Panc1 (cell line): ENCODE measurements at places on chromosomes 4 and X. TPM values are rescaled to one million over a fixed set of nuclear protein-coding genes. Genes with fewer than 3 reads are reported as not detected.

DNA sequence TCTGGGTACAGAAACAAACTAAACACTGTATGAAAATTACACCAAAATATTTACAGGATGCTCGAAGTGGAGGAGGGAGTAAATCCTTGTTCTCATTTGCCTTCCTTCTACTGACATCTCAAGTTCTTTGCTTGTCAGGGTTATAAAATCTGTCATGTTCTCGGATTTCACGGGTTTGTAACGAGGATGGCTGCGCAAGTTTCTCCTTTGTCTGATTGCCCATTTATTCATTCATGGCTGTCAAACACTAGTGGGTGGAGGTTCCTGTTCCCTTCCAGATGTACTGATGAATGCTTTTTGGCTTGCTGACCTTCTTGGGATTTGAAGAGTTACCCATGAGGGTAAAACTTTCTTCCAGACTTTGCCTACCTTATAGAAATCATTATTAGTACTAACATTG is 206.9 kb downstream of the SPCS3 start:
- H3K4me1 ChIP-seq: no peaks in the 10 kb centered on the region
- no peaks in the 10 kb centered on the region for H3K36me3 ChIP-seq
- no peak overlapping the region for H3K27ac ChIP-seq

GRCh38 chrX:97400492-97400891 is 516.8 kb downstream of the RPA4 start:
- H3K4me3 ChIP-seq: no peak overlapping the region
- H3K27ac ChIP-seq: no peak overlapping the region
- no peak for DNase-seq
- no peaks in the 10 kb centered on the region for H3K4me1 ChIP-seq
- H3K27me3 ChIP-seq: no peaks in the 10 kb centered on the region
- H3K36me3 ChIP-seq: no peaks in the 10 kb centered on the region

ANKRD17 gene
- 38.5 TPM for total RNA-seq

GAGE1 gene
- total RNA-seq: not detected

- H3K27me3 ChIP-seq: no peaks in the 10 kb centered on the region
- no peak for DNase-seq
- no peaks in the 10 kb centered on the region for H3K36me3 ChIP-seq
- H3K27ac ChIP-seq: no peak overlapping the region; the same call in 1 of the 2 replicates
- peaks cover 1% of the 10 kb centered on the region; the same call in 1 of the 2 replicates for H3K4me1 ChIP-seq
Observed at GRCh38 chr4:122764821-122765215, 32.3 kb downstream of the BBS12 start.

DNA sequence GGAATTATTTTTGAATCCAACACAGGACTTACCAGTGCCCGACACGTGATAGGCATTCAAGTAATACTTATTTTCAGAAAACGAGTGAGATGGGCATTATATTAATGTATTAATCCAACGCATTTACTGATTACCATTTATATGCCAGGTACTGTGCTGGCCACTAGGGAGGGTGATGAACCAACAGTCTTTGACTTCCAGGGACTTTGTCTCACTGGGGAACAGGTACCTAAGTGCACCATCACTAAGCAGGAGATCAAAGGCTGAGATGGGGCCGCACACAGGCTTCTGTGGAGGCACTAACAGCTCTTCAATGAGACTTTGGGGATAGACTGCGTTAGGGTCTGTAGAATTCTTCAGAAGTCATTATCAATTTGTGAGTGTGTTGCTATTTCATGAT is 5.7 kb upstream of the TADA2B start:
- no peak for DNase-seq
- no peaks in the 10 kb centered on the region for H3K36me3 ChIP-seq
- H3K27ac ChIP-seq: no peak overlapping the region

DNA sequence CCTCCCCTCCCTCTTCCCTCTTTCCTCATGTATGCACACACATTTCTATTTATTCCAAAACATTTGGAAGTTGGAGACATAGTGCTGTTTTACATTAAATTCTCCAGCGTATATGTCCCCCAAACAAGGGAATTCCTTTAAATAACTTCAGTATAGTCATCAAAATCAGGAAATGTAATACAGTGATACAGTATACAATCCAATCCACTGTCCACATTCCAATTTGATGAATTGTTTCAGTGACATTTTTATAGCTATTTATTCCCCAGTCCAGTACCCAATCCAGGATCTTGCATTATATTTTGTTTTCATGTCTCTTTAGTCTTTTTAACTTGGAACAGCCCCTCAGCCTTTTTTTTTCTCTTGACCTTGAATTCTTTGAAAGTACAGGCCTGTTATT is 233.0 kb downstream of the DKK2 start:
- DNase-seq: no peak
- H3K27me3 ChIP-seq: no peaks in the 10 kb centered on the region
- H3K4me3 ChIP-seq: no peak overlapping the region
- H3K27ac ChIP-seq: no peak overlapping the region
- H3K36me3 ChIP-seq: no peaks in the 10 kb centered on the region

AADAT gene
- total RNA-seq: 2.8 TPM

CXCL5 gene
- total RNA-seq: 0.10 TPM

- no peaks in the 10 kb centered on the region for H3K4me1 ChIP-seq
- no peak overlapping the region for H3K27ac ChIP-seq
- H3K4me3 ChIP-seq: no peak overlapping the region
- DNase-seq: no peak
- no peaks in the 10 kb centered on the region for H3K36me3 ChIP-seq
Observed at GRCh38 chr4:147844781-147845180, 112.9 kb downstream of the ARHGAP10 start.

GRCh38 chrX:130878350-130879341 is 24.4 kb downstream of the ENOX2 start:
- no peak for DNase-seq
- H3K4me1 ChIP-seq: no peaks in the 10 kb centered on the region
- H3K36me3 ChIP-seq: no peaks in the 10 kb centered on the region

- H3K27ac ChIP-seq: no peak overlapping the region
- H3K4me3 ChIP-seq: no peak overlapping the region
- no peaks in the 10 kb centered on the region for H3K36me3 ChIP-seq
Observed at GRCh38 chr4:138633580-138633904, 382.0 kb upstream of the NOCT start.

GRCh38 chr4:79502081-79502480 is 94.1 kb upstream of the GK2 start:
- no peak overlapping the region for H3K27ac ChIP-seq
- no peak overlapping the region for H3K4me3 ChIP-seq
- DNase-seq: no peak

GRCh38 chr4:108213723-108214122 is 45.0 kb upstream of the LEF1 start:
- no peak for DNase-seq
- no peaks in the 10 kb centered on the region for H3K4me1 ChIP-seq
- H3K4me3 ChIP-seq: no peak overlapping the region
- H3K27me3 ChIP-seq: 0 out of 2 replicates have a peak, but pooled peaks cover 2% of the 10 kb centered on the region
- no peaks in the 10 kb centered on the region for H3K36me3 ChIP-seq

TDO2 gene
- total RNA-seq: 0.13 TPM

GRCh38 chrX:133300591-133300990 is 82.4 kb upstream of the TFDP3 start:
- no peaks in the 10 kb centered on the region for H3K36me3 ChIP-seq
- H3K27me3 ChIP-seq: no peaks in the 10 kb centered on the region
- no peak overlapping the region for H3K4me3 ChIP-seq
- no peak overlapping the region for H3K27ac ChIP-seq
- no peak for DNase-seq

DNA sequence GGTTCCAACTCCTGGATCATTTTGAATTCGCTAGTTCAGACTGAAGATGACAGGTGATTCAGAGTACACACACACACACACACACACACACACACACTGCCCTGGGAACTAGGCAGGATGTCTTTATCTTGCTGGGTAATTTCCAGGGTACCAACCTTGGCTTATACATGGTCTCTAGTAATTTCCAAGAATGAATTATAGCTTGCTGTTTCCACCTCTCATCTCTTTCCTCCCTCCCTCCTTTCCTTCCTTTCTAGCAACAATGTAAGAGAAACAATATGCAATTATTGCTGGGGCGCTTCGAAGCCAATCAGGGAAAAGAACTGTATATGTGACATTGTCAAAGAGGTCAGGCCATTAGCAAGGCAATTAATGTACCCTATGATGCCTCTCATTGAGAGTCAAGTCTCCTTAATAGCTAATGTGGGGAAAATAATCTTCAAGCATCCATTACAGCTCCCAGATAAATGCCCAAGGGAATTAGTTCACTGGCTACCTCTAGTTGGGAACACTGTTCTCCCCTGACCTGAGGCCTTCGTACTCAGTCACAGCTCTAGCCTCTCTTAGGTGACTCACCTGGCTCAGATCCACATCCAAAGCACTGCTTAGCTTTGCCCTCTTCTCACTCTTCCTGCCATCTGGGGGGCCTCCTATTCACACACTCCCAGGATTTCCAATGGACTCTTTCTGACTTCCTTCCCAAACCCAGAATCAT is 311.5 kb downstream of the PPP1R2C start:
- no peak overlapping the region for H3K4me3 ChIP-seq
- no peaks in the 10 kb centered on the region for H3K27me3 ChIP-seq
- DNase-seq: no peak
- H3K36me3 ChIP-seq: no peaks in the 10 kb centered on the region
- H3K4me1 ChIP-seq: no peaks in the 10 kb centered on the region

GRCh38 chr4:1215141-1216075 is 33.5 kb downstream of the CTBP1 start:
- H3K36me3 ChIP-seq: no peaks in the 10 kb centered on the region
- no peak overlapping the region for H3K27ac ChIP-seq
- no peak overlapping the region for H3K4me3 ChIP-seq
- no peak for DNase-seq

GRCh38 chr4:91116861-91117260 is 989.7 kb downstream of the CCSER1 start:
- H3K27ac ChIP-seq: no peak overlapping the region
- H3K36me3 ChIP-seq: no peaks in the 10 kb centered on the region
- no peaks in the 10 kb centered on the region for H3K4me1 ChIP-seq
- H3K4me3 ChIP-seq: no peak overlapping the region
- no peaks in the 10 kb centered on the region for H3K27me3 ChIP-seq

DNA sequence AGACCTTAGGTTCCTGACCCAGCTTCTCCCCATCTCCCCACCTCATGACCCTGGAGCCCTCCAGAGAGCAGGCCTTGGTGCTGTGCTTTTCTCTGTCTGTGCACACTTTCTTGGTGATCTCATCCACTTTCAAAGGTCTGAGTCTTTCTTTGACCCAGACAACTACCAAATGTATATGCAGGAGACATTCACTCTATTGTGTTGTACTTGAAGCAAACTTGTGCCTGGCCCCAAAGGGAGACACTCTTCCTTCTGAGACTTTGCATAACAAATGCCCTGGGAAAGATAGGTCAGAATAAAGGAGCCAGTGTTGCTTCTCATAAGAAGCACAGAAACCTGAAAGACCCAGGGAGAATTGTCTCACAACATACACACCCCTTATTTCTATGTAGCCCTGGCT is 54.3 kb upstream of the TLR2 start:
- no peaks in the 10 kb centered on the region for H3K4me1 ChIP-seq
- H3K27me3 ChIP-seq: no peaks in the 10 kb centered on the region
- no peak overlapping the region for H3K27ac ChIP-seq
- H3K36me3 ChIP-seq: no peaks in the 10 kb centered on the region
- no peak for DNase-seq

TMEM154 gene
- 0.15 TPM for total RNA-seq

- no peaks in the 10 kb centered on the region for H3K36me3 ChIP-seq
- no peak overlapping the region for H3K4me3 ChIP-seq
Observed at GRCh38 chr4:57501720-57502119, 391.5 kb upstream of the IGFBP7 start.

GRCh38 chr4:140081641-140082390 is 72.2 kb downstream of the MAML3 start:
- peak overlapping the region; percentile 96 for H3K27ac ChIP-seq
- no peaks in the 10 kb centered on the region for H3K36me3 ChIP-seq
- H3K4me1 ChIP-seq: peaks cover 67% of the 10 kb centered on the region
- no peak for DNase-seq
- H3K27me3 ChIP-seq: no peaks in the 10 kb centered on the region
- peak overlapping the region; percentile 45 for H3K4me3 ChIP-seq

DNA sequence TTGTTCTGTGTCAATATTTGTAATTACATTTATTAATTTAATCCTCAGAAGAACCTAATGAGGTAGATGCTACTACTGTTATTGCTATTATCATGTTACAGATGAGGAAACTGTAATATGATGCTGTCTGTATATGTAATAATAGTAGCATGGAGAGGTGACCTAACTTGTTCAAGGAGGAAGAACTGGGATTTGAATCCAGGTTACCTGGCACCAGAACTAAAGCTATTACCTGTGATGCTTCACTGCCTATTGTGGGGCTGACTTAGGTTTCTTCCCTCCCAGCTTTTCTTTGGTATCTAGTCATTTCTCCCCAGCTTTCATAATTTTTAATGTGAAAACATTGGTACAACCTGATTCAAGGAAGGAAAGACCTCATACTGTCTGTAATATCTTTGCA is 43.6 kb downstream of the RAPGEF2 start:
- no peak overlapping the region for H3K4me3 ChIP-seq
- no peaks in the 10 kb centered on the region for H3K27me3 ChIP-seq
- H3K36me3 ChIP-seq: no peaks in the 10 kb centered on the region
- no peak for DNase-seq

PAK3 gene
- total RNA-seq: 0.15 TPM

DNA sequence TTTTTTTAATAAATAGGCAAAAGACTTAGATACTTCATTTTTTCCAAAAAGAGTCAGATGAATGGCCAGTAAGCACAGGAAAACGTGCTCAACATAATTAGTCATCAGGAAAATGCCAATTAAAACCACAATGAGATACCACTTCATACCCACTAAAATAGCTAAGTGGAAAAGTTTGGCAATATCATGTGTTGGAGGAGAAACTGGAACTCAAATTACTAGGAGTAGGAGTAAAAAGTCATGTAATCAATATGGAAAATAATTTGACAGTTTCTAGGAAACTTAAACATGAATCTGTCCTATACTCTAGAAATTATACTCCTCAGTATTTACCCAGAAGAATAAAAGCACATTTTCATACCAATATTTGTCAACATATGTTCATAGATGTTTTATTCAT is 449.8 kb downstream of the INPP4B start:
- no peak overlapping the region for H3K4me3 ChIP-seq
- H3K27me3 ChIP-seq: no peaks in the 10 kb centered on the region
- no peak for DNase-seq
- H3K4me1 ChIP-seq: no peaks in the 10 kb centered on the region

DNA sequence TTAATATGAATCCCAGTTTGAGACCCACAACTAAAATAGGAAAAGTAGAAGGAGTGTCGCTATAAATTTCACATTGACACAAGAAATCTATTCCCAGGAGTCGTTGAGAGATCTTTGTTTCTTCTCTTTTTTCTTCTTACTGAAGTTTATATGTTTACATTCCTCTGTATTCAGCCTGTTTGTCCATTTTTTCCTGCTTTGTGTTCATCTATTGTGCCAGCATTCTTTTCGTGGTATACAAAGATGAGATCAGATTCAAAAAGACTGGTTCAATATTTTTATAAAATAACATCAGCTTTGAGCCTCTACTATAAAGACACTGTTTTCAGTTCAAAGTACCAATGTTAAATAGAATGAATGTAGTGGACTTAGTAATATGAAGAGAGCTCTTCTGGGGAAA is 95.4 kb upstream of the MYOZ2 start:
- H3K27me3 ChIP-seq: no peaks in the 10 kb centered on the region
- no peaks in the 10 kb centered on the region for H3K36me3 ChIP-seq
- no peak overlapping the region for H3K4me3 ChIP-seq
- H3K4me1 ChIP-seq: no peaks in the 10 kb centered on the region
